ENCODE measurements at places on chromosomes 11 and 22.

DNA sequence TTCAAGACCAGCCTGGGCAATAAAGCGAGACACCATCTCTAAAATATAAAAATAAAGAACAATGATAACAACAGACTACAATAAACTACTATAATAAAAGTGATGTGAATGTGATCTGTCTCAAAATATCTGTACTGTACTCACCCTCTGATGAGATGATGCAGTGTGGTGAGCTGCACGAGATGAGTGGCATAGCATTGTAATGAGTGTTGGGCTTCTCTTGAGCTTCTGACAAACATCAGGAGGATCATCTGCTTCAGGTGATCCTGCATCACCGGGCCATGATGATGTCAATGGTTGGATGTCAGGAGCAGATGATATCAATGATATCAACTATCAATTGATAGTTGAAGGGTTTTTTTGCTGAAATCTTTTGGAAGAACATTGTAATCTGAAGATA is 52.4 kb upstream of the INCENP start:
- DNase-seq, result no peak

- DNase-seq, result no peak
Measured at GRCh38 chr11:63603180-63603518, 11.1 kb downstream of the PLAAT3 start.

DNA sequence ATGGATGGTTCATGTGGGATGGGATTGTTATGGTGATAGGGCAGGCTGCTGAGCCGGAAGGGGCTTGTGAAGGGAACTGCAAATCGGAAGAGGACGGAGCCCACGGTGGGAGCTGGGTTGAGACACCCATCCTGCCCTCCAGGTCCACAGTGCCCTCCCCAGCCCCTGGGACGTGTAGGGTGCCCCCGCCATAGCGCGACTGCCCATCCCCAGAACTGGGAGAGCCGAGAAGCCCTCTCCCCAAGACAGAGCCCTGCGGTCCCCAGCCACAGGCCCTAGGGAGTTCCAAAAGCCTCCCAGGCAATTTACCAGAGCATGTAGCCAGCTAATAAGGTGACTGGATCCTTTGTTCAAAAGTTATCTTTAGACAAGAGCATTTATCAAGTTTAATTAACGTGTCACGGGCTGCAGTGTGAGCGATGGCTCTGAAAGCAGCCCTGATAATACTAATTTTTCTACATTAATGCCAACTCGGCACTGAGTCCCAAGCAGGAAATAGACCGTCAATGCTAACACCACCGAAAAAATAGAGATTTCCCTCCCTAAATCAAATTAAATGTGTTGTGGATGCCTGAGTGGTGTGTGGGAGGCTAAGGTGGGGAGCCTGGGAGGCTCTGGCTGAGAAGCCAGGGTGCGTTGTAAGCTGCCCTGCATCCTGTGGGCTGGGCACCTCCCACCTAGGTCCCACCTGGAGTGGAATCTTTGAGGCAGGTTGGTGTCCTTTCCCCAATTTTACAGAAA is 76.8 kb upstream of the RTL6 start:
- no peak for DNase-seq

- peak; percentile 93 for DNase-seq
Measured at GRCh38 chr22:36853407-36854099, 7.3 kb upstream of the NCF4 start.

DNA sequence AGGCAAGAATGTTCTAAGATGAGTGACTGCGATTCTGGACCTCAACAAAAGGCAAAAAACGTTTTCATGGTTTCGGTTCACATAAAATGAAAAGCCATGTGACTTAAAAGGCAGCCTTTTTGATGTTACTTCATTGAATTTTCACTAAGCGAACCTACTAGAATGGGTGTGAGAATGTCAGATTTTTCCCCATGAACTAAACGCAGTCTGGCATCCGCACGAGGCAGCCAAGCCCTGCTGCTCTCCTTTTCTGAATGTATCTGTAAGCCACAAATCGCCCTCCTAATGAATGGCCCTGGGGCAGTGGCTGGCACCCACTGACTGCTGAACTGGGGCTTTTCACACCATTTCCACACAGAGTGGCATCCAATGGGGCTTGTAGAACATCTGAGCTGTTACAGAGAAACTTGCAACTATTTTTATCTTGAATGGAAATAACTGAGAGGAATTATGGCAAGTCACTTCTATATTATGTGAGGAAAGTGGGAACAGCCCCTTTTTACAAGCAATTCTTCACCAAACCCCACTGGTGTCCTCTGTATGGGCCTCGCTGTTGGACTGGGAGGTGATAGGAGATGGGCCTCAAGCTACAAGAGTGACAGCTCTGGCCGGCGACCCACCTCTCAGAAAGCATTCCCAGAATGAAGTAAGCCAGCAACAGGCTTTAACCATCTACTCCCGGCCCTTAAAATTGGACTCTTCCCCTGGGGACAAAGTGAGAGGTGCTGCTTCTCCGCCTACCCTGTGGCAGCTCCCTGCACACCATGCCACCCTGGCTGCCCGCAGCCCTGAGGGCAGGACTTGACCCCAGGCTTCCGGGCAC is 29.4 kb downstream of the PPP2R1B start:
- DNase-seq, result no peak

DNA sequence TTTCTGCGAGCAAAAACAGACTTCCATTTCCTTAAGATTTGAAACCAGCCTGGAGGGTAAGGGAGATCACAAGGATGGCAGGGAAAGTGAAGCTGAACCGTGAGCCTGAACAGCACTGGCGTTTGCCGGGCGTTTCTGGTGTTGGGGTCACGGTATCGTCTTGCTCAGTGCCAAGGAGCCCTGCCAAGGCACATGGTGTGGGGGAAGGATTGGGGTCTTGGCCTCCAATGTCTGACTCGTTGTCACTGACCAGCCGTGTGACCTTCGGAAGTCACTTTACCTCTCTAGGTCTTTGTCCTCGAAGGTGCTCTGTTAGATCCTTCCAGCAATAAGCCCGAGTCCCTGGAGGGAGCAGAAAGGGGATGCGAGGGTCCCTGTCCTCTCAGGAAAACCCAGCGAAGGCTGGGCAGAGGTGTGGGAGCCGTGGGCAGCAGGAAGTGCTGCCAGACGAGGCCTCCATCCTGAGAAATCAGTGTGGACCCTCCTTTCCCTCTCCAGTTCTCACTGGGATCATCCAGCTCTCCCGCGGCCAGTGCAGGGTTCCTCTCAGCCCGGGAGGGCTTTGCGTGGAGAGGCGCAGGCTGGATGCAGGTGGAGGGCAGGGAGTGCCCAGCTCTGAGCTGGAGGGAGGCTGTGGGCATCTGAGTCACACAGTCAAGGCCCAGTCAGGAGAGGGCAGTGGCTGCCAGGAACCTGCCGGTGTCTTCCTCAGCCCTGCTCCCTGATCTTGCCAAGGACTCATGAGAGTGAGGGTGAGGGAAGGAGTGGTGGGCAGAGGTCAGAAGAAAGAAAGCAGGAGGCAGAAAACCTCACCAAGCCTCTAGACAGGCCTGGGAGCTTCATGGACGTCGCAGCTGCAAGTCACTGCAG is 18.9 kb downstream of the TOM1 start:
- no peak for DNase-seq

GRCh38 chr11:1529774-1530173 is 42.3 kb downstream of the DUSP8 start:
- no peak for DNase-seq
